Head of caudate nucleus (tissue), 42 donors: ENCODE measurements at places on chromosomes 12 and 14.

- no peak for DNase-seq
Measured at GRCh38 chr14:75539561-75540478, 17.6 kb downstream of the BATF start.

DNA sequence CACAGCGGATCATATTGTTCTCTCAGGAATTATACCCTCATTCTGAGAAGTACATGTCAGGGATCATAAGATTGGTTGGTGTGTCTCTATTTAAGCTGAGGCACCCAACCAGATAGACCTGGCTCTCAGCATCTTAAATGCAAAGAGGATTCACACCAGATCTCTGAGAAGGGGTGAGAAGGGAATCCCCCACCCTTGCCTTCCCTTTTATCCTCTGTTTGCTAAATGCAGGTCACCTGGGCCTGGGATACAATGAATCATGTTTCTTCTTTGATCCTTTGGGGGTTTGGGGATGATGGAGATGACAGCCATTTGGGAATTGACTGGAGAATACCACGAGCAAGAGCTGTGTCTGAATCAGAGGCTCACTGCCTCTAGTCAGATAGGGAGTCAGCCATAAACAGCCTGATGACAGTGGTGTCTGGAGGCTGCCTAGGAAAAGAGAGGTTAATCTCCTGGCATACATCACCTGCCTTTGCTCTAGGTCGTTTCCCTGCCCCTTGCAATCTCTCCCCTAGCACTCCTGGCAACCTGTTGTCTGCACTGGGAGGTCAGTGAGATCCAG, 11.2 kb upstream of the PDE1B start:
- DNase-seq, result no peak

DNA sequence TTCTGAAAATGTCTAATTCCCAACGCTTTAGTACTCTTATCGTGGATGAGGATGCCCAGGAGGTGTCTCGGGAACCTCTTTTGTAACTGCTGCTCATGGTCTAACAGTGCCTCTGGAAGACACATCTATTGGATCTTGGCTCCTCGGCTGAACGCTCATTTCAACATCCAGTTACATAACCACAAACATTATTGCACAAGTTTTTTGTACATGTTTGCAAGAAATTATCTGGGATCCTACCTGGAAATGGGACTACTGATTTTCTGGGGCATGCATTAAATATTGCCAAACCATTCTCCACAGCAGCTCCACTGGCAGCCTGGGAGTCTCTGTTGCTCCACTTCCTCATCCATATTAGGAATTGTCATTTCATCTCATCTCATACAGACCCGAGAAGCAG, 117.5 kb upstream of the EVL start:
- no peak for DNase-seq

DNA sequence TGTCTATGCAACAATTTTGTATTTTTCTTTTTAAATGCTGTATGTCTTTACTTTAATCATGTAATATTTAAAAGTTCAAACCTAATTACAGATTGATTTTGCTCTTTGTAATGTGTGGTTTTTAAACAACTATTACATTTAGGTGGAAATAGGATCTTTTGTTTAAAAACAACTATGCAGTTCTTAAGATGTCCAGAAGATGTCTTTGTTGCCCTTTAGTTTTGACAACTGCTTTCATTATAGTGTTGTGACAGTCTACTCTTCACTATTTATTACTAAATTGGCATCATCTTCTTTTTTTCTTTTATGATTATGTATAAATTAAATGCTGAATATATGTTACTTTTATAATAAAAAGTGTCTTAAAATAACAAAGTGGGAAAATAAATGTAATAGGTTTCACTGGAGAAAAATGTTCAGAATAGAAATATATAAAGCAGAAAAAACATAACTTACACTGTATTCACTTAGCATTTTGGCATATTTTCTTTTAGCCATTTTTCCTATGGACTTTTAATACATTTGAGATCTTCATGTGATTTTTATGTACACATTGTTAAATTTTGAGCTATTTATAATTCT, 27.1 kb upstream of the PCNX4 start:
- no peak for DNase-seq

- DNase-seq, result no peak
Measured at GRCh38 chr12:103399986-103400385, 95.8 kb downstream of the C12orf42 start.

DNA sequence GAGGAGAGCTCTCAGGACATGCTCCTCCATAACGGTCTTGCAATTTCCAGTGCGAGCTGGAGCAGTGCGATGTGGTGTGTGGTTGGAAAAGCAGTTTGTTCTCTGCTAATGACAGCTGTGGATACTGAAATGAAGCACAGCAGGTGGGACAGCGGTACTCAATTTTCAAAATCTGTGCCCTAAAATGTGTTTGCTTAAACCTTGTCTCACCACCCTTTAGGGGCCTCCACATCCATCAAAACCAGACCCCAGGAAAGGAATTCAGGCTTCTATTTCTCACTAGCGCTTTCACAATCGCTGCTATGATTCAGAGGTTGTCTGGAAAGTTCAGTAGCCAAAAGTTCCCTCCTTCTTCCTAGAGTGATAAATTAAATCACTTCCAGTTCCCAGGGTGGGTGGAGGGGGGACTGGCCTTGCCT, 440.8 kb downstream of the EGLN3 start:
- DNase-seq, result no peak

DNA sequence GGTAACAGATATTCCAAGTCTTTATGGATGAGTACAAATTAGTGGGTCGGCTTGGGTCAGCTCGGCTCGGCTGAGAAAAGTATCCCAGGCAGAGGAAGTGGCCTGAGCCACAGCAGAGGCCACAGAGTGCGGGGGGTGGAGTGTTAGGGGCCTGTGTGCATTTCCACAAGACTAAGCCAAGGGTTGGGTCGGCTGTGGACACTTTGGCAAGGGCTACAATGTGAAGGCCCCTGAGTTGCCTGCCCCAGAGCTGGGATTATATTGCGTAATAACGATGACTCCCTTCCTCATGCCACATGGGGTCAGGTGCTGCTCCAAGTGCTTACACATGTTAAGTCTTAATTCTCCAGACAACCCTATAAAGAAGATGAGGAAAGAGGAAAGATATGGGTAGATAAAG, 11.4 kb downstream of the EVL start:
- DNase-seq, result no peak

DNA sequence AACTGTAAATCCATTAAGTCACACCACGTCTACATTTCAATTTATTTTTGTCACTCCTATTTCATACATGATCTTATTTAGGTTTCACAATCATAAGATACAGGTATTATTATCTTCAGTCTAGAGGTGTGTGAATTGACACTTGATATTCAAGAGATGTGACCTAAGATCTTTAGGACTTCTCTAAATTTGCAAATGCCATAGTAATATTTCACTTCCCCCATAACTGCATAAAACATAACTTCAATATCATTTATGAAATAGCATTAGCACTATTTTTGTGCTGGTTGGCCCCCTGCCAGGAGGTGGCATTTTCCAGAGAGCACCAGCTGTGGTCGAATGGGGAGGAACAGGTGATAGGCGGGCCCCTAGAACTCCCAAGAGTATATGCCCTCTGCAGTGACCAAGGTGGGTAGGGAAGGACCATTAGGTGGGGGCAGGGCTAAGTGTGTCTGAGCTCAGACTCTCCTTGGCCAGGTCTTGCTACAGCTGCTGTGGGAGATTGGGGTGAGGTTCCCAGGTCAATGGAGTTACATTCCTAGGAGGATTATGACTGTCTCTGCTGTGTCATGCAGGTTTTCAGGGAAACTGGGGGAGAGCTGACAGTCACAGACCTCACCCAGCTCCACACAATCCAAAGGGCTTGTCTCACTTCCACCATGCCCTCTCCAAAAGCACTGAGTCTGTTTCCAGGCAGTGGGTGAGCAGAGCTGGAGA, 49.2 kb upstream of the ERGIC2 start:
- DNase-seq, result no peak

DNA sequence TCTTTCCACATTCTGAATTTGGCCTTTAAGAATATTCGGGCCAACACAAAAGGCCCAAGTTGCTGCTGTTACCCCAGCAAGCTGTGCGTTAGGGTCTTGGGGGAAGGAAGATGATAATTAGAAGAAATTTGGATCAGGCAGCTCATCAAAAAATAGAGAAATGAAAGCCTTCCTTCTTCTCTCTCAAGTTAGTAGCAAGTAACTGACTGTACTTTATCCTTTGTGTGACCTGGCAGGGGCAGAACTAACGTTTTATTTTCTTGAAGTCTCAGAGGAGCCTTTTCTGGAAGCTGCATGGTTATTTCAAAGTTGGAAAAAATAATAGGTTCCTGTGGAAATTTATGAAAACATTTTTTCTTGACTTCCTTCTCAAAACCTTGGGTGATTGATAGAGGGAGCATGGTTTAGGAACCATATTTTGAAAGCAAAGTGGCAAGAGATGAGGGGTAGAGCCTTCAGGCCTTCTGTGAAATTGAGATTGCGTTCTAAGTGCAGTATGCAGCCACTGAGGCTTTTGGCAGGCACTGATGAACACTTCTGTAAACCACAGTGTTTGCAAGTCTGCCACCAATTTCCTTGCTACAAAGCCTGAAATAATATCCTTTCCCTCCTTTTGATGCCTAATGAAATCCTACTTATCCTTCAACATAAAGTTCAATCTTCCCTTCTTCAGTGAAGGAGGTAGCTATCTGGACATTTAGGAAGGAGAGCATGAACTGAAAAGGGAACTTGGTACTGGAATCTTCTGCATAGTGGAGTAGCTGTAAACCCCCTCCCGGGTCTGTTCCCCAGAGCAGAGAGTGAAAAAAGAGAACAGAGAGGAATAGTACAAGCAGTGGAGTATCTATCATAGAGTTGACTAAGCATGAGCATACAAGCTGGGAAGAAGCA, 123.2 kb downstream of the FGD4 start:
- DNase-seq, result no peak

DNA sequence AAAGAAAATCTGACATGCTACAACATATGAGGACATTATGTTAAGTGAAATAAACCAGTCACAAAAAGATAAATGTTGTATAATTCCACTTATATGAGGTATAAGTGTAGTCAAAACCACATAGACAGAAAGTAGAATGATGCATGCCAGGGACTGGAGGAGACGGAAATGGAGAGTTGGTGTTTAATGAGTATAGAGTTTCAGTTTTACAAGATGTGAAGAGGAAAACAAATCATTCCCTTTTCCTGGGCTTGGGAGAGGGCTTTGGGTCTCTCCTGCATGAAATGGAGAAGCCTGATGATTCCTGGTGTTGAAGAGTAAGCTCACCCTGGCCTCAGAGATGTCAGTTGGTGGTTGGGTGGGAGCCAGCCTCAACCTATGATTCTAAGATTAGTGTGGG, 158.4 kb upstream of the PLXNC1 start:
- DNase-seq, result no peak

- no peak for DNase-seq
Measured at GRCh38 chr12:91778938-91779400, 366.7 kb downstream of the BTG1 start.
